ENCODE measurements at places on chromosomes 12 and 14. TPM values are rescaled to one million over a fixed set of nuclear protein-coding genes. Genes with fewer than 3 reads are reported as not detected.
A peak's percentile ranks its signal among the peaks of the same experiment; 100 is the strongest.

DNA sequence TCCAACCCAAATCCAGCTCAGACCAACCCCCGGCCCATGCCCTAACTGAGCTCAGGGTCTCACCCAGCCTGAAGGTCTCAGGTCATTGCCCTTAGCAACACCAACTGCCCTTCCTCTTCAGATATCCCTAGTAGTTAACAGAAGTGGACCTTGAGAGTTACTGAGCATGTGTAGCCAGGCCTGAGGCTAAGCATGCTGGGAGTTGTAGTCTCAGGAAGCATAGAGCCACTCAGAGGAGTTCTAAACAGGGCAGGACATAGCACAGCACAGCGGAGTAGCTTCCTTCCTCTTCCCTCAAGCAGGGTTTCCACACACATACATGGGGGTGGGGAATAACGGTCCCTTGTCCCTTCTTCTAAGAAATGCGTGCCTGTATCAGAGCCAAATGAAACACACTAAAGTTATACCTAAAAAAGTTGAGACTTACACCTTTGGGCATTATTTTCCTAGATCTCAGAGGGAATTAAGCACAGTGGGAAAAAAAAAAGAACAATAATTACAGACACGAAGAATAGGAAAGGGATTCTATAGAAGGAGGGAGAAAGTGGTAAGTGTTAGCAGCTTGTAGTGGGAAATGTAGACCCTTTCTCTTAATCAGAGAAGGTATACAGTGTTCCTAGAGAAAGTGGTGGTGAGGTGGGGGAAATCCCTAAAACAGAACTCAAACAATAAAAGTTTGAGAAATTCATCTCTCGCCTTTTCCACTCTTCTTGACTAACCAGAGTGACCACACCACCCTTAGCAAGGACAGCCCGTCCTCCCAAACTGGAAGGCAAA lies 4.4 kb downstream of the KMT2D start:
- DNase-seq, result peak; percentile 74

- no peak for DNase-seq
Measured at GRCh38 chr14:66476964-66477363, 9.2 kb upstream of the CCDC196 start.

- DNase-seq, result no peak
Measured at GRCh38 chr12:32494656-32495055, 95.3 kb downstream of the FGD4 start.

Gene EFS
- not detected for total RNA-seq

Gene DDHD1
- total RNA-seq, result 70.7 TPM

GRCh38 chr14:35416108-35416750 lies 11.7 kb upstream of the NFKBIA start:
- peak; percentile 80 for DNase-seq

DNA sequence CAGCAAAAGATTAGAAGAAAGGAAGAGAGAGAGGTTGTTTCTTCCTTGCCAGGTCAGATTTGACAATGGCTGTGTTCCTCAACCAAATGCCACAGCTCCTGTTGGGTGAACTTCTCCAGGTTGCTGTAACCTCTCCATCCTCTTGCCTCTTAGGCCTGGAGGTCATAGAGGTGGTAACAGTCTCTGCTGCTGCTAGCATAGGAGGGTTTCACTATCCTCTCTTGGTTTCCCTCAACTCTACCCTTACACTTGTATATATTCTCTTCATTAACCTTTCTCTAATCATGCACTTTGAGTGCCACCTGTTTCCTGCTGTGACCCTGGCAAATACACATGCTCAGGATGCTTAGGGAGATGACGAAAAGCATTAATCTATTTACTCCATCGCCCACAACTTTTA lies 67.7 kb upstream of the HIF1A start:
- no peak for DNase-seq

GRCh38 chr14:22735096-22735495 lies 31.4 kb upstream of the OXA1L start:
- DNase-seq, result no peak

DNA sequence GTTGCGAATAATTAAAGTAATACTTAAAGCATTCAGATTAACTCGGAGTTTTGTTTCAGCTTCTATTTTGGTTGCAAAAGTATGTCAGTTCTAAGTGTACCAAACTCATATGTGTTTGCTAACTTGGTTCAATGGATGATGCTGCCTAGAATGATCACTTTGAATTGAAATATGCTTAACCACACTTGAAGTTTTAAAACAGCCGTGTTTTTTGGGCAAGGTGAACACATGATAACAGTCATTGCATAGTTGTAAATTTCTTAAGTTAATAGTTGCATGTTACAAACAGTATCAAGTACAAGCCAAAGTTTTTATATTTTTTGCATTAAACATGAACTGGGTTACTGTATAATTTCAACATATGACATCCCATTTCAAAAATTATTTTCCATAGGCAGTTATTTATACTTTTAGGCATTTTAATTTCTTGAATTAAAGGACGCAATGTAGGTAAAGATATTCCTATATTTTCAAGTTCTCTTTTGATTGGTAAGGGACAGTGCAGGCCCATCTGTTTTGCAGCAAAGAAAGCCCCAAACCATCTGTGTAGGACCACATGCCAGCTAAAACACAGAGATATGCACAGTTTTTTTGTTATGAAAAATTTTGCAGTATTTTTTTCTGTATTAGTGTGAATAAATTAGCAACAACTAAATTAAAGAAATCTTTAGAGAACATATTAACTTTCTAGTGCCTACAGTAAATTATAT lies 575.5 kb downstream of the PRKD1 start:
- DNase-seq, result no peak

DNA sequence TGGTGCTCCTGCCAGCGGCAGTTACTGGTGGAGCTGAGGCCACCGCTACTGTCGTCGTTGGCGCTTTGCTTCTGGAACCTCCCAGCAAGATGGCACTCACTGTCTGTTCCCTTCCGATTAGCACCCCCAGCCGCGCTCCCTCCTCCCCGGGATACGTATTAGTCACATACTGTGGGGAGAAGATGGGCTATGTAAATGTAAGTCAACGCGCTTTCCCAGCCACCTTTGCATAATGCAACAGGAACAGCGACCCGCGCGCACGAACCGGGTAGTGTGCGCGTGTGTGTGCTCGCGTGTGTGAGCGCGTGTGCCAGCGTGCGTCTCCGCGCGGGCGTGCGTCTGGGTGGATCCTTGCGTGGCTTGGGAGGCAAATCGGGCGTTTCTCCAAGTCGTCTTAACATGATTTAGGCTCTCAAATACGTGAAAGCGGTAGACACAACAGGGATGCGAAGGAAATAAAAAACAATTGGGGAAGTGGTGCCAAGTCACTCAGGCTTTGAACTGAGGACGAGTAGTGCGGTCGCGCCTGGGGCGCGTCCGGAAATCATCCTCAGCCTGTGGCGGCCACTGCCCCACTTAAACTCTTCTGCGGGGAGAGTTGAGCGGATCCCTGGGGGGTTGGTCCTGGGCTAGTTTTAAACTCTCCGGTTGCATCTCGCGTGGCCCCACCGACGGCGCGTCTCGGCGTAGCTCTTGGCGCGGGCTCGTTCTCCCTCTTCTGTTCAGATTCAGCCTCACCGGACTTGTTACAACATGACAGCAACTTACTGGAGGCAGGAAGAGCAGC lies 1.8 kb downstream of the FLRT2 start:
- DNase-seq, result no peak

- DNase-seq, result peak; percentile 61
Measured at GRCh38 chr12:728781-729180, 23.6 kb upstream of the WNK1 start.

DNA sequence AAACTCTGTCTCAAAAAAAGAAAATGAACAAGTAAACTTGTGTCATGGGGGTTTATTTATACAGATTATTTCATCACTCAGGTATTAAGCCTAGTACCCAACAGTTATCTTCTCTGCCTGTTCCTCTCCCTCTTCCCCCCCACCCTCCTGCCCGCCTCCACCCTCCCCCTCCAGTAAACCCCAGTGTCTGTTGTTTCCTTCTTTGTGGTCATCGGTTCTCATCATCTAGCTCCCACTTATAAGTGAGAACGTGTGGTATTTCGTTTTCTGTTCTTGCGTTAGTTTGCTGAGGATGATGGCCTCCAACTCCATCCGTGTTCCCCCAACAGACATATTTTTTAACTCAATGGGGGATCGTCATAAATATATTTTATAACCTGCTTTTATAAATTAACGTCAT lies 12.3 kb downstream of the IL31 start:
- peak; percentile 60 for DNase-seq

Gene PIWIL1
- not detected for total RNA-seq

GRCh38 chr12:85509081-85509856 lies 229.2 kb downstream of the ALX1 start:
- DNase-seq, result no peak

GRCh38 chr12:71472441-71472911 lies 32.9 kb downstream of the LGR5 start:
- no peak for DNase-seq

Gene ZFP36L1
- 53.6 TPM for total RNA-seq

Gene TAS2R42
- not detected for total RNA-seq

DNA sequence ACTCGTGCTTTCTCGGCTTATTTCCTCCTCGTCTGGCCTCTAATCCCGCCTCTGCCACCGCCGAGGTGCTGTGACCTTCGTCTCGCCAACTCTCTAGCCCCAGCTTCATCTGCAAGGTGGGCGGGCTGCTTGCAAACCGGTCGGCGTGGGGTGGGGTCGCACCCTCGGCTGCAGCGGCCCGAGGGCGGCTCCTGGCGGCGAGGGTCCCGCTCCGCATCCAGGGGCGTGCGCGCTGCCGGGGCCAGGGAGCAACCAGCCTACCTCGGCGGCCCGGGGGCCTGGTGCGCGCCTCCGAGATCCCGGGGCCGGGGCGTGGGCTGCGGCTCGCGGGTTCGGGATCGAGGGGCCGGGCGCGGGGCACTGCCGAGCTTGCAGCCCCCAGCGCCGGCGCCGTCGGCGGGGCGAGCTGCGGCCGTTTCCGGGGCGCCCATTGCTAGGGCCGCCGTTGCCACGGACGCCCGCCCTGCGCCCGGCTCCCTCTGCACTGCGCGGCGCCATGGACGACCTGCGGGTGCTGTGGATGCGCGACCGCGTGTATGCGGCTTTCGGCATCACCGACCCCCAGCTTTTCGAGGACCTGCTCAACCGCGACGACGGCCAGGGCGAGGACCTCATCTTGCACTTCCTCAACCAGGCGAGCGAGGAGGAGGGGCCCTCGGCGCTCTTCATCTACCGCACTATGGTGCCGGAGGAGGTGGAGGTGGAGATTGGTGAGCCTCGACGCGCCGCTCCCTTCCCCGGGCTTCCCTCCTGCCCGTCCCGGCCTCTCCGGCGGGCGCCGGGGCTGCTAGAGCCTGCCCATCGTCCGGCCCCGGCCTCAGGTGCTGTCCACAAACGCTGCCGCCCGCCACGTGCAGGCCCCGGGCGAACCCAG lies at the start of gene DNAH10:
Gene DNAH10, plus strand, starts transcription at position 461 of the 874 bp plus-strand sequence. Its CDS starts 36 bp downstream, at position 497.
- peak; percentile 56 for DNase-seq

- DNase-seq, result no peak
Measured at GRCh38 chr14:35222324-35222723, 69.9 kb upstream of the PSMA6 start.

Measured in activated CD8-positive, alpha-beta memory T cell treated with anti-CD3 and anti-CD28 coated beads, Interleukin-2, amount 10 ng/mL, durations not matched to agents 7 days and 5 days (primary cell).